ENCODE measurements at places on chromosomes 2 and 18.

GRCh38 chr18:75489493-75490190 lies 62.1 kb upstream of the SMIM21 start:
- no peak for DNase-seq

GRCh38 chr2:210399440-210400041 lies 77.0 kb downstream of the LANCL1 start:
- no peak for DNase-seq

- no peak for DNase-seq
These were observed 90.3 kb downstream of the ROCK2 start for GRCh38 chr2:11254100-11254536.

DNA sequence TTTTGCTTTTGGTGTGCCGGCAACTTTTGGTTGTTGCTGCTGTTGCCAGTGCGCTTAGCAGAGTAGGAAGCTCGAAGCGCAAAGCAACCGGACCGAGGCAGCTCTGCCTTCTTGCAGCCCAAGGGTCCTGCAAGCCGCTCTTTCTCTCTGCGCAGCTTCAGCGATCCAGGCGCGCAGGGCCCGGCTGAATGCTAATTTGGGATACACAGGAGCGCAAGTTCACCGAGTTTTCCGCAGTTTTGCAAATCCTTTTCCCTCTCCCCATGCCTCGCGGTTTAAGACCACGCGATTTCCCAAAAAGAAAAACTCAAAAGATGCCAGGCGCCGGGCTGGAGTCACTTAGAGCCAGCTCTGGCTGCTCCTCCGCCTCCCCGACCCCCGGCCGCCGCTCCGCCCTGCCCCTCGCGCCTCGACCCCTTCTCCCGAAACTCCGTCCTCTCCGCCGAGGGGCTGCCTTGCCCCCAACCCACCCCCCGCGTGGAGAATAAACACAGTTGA lies 13.5 kb upstream of the SIX3 start:
- DNase-seq = no peak

GRCh38 chr2:14292964-14293363 lies 339.6 kb upstream of the LRATD1 start:
- no peak for DNase-seq

GRCh38 chr18:11689669-11690565 lies 853 bp downstream of the GNAL start:
- no peak for DNase-seq

GRCh38 chr2:236654496-236654895 lies 84.9 kb downstream of the ACKR3 start:
- DNase-seq = no peak

GRCh38 chr2:120533625-120534024 lies 187.7 kb downstream of the INHBB start:
- no peak for DNase-seq

DNA sequence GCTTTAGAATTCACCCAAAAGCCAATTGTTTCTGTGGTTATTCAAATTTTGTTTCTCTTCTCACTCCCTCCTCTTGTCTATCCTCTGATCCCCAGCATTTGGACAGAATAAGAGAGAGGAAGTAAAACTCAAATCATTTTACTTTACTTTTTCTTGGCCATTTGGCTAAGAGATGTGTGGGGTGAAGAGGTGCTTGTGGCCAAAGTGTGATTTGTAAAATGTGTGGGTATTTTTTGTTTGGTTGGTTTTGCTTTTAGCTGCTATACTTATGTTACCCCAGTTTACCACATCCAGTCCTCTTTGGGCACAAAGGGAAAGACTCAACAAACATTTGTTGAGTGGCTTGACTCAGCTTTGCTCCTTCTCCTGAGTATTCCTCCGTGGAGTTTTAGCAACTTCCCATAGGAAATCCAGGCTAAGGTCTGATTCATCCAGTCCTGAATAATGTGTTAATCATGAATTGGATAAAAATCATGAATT lies 109.1 kb upstream of the CYP1B1 start:
- DNase-seq = no peak

DNA sequence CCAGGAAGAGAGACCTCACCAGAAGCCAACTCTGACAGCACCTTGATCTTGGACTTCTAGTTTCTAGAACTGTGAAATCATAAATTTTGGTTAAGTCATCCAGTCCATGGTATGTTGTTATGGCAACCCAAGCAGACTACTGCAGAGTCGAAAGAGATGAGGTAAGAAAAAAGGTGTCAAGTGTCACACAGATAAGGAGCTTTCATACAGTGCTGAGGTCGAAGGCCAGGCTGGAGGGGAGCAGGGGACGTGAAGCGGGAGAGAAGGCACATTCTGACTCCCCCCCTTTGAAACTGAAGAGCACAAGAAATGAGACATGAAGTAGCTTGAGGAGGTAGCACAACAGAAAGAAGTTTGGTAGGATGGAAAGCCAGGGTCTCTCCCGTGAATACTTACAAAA lies 110.4 kb downstream of the ALK start:
- no peak for DNase-seq
